ENCODE measurements at places on chromosomes 1 and 21. TPM values are rescaled to one million over a fixed set of nuclear protein-coding genes. Genes with fewer than 3 reads are reported as not detected.

GRCh38 chr1:228417483-228418203 is 982 bp upstream of the TRIM17 start:
- no peak for DNase-seq

DNA sequence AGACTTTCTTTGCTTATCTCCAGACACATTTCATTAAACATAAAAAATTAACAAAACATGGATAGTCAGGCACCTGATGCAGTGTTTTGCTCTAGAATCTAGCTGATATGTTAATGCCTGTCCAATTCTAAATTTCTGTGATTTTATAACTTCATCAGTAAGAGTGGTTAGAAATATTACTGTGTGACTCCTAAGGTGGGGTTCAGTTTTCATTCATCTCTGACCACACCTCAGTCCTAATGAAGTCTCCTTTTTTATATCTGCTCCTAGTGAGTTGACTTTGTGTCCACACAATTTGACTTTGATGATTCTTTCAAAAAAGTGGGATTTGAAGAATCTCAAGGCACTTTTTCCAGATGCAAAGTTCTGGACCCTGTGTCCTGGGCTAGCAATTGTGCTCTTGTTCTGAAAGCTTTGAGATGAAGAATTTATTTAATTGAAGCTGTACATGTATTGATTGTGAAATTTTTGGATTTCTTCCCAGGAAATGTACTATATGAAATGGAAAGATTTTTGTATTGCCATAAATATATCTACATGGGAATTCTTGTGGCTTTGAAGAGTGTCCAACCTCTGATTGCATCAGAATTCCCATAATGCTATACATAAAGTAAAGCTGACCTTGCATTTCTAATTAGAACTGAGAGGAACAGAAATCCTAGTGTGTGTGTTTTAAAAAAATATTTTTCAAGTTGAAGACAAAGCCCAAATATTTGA is 111.2 kb downstream of the GIPC2 start:
- no peak for DNase-seq

GRCh38 chr21:23452384-23453083 is 2154.7 kb downstream of the MRPL39 start:
- no peak for DNase-seq

GRCh38 chr1:162159515-162159914 is 90.0 kb downstream of the NOS1AP start:
- DNase-seq: no peak

GRCh38 chr1:203569490-203570318 is 56.9 kb upstream of the ATP2B4 start:
- DNase-seq: no peak

- DNase-seq: no peak
Measured at GRCh38 chr1:94716965-94717364, 103.2 kb upstream of the SLC44A3 start.

The EVA1C gene
- 12.2 TPM for polyA plus RNA-seq

The TFF2 gene
- not detected for polyA plus RNA-seq

DNA sequence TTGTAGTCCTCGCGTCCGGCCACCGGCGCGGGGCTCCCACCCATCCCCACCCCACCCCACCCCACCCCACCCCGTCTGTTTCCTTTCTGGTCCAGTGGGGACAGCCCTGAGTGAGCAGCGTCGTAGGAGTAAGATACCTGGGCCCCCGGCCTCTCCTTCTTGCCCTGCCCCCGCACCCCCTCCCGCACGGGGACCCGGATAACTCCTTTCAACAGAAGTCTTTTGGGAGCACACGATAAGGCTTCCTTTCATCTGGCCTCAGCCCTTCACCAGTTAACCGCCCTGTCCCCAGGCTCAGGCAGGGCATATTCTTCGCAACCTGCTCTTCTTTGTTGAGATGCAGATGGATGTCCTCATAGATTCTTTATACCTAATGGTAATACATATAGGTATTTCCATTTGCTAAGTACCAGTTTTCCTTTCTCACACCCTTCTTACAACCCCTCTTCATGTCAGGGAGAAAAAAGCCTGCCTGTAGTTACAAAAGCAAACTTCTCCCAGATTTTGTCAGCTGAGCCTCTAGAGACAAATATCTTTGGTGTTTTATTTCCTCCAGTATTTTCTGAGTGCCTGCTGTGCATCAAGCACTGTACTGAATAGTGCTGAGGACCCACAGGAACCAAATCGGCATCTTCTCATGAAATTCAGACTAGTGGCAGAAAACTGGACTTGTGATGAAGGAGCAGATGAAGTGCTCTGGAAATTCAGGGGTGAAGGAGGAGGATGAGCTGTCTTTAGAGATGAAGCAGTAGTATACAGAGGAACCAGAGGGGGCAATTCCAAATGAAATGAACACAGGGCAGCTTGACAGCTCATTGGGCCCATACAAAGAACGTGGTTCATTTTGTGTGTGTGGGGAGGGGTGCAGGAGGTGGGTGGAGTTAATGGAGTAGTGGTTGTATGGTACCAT is 33.6 kb downstream of the SLC2A1 start:
- DNase-seq: no peak

The AMY1C gene
- polyA plus RNA-seq: not detected

GRCh38 chr1:27778056-27778455 is 5.0 kb downstream of the STX12 start:
- no peak for DNase-seq

The TNFSF18 gene
- polyA plus RNA-seq: 8.8 TPM

GRCh38 chr21:38440746-38441145 is 57.5 kb downstream of the ERG start:
- peak; percentile 81 for DNase-seq

DNA sequence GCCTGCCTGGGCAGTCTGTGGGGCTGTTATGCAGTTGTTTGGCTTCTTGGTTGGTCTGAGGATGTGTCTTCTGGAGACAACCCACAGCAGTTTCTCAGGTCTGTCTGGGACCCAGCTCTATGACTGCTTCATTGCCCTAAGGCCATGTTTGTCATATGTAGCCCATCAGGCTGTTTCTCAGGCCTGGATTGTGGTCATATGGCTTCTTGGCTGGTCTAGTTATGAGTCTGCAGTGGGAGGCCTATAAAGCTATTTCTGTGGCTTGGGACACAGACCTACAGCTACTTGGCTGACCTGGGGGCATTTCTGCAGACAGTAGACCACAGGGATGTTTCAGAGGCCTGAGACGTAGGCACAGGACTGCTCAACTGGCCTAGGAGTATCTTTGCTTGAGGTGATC is 41.5 kb downstream of the CHIA start:
- no peak for DNase-seq

The TMEM200B gene
- polyA plus RNA-seq: 16.3 TPM

The FALEC gene
- 0.17 TPM for polyA plus RNA-seq

DNA sequence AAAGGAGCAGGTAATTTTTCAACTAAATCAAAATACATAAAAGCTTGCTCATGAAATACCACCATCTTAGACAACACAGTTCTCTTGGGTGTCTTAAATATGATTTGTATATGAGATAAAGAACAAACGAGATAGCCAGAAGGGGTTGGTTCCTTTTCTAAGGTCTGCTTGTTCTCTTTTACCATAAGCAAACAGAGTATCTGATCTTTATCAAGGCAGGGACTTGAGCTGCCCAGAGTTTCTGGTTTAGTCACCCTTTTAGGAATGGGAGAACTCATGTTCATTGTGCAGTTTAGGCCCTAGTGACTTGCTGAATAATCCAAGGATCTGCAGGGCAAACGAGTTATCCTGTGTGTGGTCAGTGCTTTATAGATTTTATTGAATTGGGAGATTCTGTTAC is 3.0 kb upstream of the SUCO start:
- no peak for DNase-seq

The BCL2L15 gene
- polyA plus RNA-seq: 0.06 TPM

DNA sequence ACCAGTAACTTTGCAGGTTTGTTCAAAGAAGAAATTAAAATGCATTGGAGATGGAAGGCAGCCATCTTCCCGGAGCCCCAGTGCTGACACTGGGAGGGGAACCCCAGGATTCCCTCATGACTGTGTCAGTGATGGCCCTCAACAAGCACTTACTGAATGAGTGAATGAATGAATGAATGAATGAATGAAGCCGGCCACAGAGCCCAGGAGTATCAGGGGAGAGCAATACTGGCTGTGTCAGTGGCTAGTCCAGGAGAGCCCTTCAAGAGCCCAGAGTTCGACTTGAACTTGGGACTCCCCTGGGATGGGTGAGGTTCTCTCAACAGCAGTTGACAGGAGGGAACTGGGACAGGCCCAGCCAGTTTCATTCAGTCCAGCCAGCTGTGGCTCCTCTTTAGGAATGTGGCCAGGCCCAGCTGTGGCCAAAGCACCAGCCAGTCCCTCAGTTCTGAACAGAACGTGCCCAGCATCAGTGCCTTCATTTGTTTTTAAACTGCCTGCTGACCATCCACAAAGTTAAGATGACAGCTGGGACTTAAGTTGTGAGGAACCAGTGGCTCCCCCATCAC is 9.2 kb upstream of the ERG start:
- no peak for DNase-seq

GRCh38 chr1:86997538-86997937 is 83.1 kb downstream of the HS2ST1 start:
- DNase-seq: no peak

DNA sequence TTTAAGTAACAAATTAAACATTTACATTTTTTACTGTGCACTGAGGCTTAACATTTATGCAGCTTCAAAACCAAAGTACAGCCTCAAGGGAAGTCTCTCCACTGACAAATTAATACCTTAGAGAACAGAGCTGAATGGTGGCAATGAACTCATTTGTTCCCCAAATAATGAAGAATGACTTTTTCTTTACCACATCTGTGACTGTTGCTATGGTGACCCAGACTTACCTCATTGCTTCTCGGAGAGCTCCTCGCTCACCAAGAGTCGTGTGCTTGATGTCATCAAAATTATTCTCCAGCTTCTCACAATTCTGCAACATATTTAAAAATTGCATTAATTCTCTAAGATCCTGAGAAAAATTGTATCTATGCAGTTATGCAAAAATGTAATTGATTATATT is 92.9 kb downstream of the DPYD start:
- DNase-seq: no peak

The TPTE gene
- not detected for polyA plus RNA-seq

- DNase-seq: no peak
Measured at GRCh38 chr1:31689379-31689778, 14.4 kb downstream of the COL16A1 start.

DNA sequence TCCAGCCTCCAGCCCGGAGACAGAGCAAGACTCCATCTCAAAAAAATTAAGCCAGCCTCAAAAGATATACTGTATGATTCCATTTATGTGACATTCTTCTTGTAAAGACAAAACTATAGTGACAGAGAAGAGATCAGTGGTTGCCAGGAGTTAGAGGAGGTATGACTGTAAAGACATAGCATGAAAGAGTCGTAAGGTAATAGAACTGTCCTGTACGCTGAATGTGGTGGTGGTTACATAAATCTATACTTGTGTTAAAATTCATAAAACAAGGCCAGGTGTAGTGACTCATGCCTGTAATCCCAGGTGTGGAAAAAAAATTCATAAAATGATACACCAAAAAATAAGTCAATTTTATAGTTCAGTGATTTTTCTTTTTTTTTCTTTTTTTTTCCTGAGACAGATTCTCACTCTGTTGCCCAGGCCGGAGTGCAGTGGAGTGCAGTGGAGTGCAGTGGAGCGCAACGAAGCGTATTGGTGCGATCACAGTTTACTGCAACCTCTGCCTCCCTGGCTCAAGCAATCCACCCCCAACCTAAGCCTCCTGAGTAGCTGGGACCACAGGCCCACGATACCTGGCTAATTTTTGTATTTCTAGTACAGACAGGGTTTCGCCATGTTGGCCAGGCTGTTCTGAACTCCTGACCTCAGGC is 84.9 kb upstream of the CXADR start:
- DNase-seq: no peak

- no peak for DNase-seq
Measured at GRCh38 chr1:212496682-212497081, 64.0 kb downstream of the NENF start.

The LRRC39 gene
- 0.28 TPM for polyA plus RNA-seq

DNA sequence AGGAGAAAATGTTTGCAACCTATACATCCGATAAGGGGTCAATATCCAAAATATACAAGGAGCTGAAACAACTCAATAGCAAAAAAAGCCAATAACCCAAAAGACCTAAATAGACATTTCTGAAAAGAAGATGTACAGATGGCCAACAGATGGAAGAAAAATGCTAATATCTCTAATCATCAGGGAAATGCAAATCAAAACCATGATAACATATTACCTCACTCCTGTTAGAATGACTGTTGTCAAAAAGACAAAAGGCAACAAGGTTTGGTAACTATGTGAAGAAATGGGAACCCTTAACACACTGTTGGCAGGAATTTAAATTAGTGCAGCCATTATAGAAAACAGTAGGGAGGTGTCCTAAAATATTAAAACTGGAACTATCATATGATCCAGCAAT is 74.7 kb downstream of the LEPR start:
- peak; percentile 30 for DNase-seq

- peak; percentile 8 for DNase-seq
Measured at GRCh38 chr1:39632682-39633417, 6.6 kb downstream of the HEYL start.

Measured in BJ (cell line).